ENCODE measurements at places on chromosomes 13 and 19. TPM values are rescaled to one million over a fixed set of nuclear protein-coding genes. Genes with fewer than 3 reads are reported as not detected.

The METTL21C gene
- not detected for total RNA-seq

The ICAM5 gene
- 0.34 TPM for total RNA-seq

The FCGBP gene
- total RNA-seq, result 2.3 TPM

The CEACAM8 gene
- total RNA-seq, result 0.10 TPM

The MIPEP gene
- 36.8 TPM for total RNA-seq

The GPR18 gene
- not detected for total RNA-seq

The ZNF45 gene
- total RNA-seq, result 7.2 TPM

The TPGS1 gene
- total RNA-seq, result 11.7 TPM

The ANGPTL8 gene
- total RNA-seq, result not detected

The AP2A1 gene
- 152 TPM for total RNA-seq

The NFIX gene
- 146 TPM for total RNA-seq

The FFAR1 gene
- total RNA-seq, result not detected

The DIS3 gene
- total RNA-seq, result 18.3 TPM

The CYP2F1 gene
- not detected for total RNA-seq

The ZSWIM9 gene
- 6.5 TPM for total RNA-seq

DNA sequence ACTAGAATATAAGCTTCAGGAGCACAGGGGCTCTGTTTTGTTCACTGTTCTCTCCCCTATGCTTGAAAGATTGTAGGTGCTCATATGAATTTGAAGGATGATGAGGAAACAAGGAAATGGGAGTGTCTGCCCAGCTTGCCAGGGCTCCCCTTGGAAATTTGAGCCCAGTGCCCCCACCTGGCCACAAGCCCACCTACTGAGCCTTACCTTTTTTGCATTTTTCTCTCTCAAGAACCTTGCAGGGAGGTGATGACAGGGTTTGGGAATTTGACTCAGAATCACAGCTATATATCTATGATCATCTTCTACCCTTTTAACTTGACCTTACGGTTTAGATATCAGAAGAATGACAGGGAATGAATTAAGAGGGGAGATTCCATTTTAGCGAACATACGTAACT lies 33.8 kb downstream of the SERP2 start:
- no peak for DNase-seq

DNA sequence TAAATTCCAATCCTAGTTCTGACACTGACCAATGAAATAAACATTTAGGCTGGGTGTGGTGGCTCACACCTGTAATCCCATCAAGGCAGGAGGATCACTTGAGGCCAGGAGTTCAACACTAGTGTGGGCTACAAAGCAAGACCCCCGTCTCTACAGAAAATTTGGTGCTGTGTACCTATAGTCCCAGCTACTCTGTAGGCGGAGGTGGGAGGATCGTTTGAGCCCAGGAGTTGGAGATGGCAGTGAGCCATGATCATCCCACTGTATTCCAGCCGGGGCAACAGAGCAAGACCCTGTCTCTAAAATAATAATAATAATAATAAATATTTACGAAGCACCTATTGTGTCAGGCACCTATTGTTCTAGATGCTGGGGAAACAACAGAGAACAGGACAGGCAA lies 6.7 kb downstream of the IRGQ start:
- no peak for DNase-seq

GRCh38 chr13:100100115-100100879 lies 11.4 kb downstream of the PCCA start:
- DNase-seq, result no peak

- DNase-seq, result peak; percentile 46
Measured at GRCh38 chr13:46603165-46603603, 50.2 kb downstream of the LRCH1 start.

- DNase-seq, result no peak
Measured at GRCh38 chr13:110685305-110686020, 20.5 kb downstream of the CARS2 start.

- no peak for DNase-seq
Measured at GRCh38 chr13:113355621-113356020, 8.3 kb downstream of the GRTP1 start.

DNA sequence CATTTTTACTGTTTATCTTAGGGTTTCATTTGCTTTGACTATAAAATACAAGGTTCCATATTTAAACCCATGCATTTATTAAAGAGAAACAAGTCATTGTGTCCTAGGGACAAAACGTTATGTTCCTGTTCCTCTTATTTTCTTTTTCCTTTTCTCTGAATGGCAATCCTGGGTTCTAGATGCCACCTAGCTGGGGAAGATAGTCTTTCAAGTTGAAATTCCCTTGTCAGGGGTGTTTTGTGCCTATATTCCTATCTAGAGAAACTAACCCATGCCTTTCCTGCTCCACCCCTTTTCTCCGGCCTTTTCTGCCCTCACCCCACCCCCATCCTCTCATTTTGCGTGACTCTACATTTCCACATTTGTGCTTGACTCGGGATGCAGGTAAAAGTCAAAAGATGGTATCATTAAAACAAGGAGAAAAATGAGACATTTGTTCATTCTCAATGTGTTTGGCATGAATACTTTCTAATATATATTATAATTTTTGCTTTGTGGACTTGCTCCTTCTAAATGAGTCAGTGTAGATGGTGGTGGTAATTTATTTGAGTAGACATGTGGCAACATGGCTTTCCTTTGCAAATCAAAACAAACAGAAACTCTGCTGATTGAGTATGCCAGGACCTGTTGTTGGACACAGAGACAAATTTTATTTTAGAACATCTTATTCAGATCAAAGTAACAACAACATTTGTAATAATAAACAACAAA lies 26.8 kb upstream of the STARD13 start:
- DNase-seq, result no peak

- DNase-seq, result peak; percentile 28
Measured at GRCh38 chr13:31045286-31046081, 113.0 kb downstream of the TEX26 start.

DNA sequence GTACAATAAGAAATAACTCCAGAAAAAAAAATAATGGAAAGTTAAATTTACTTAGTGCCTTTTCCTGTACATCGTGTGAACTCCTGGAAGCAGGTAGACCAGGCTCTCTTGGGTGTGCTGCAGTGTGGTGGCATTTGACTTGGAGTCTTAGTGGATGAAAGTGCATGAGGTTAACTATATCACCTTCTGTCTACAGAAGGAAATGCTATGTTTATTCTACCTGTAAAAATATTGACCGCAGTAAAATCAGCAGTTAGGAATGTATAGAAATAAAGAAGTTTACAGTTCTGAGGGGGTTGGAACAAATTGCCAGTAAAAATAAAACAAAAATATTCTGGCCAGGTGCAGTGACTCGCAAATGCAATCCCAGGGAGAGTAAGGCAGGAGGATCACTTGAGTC lies 722.1 kb downstream of the LIG4 start:
- no peak for DNase-seq

DNA sequence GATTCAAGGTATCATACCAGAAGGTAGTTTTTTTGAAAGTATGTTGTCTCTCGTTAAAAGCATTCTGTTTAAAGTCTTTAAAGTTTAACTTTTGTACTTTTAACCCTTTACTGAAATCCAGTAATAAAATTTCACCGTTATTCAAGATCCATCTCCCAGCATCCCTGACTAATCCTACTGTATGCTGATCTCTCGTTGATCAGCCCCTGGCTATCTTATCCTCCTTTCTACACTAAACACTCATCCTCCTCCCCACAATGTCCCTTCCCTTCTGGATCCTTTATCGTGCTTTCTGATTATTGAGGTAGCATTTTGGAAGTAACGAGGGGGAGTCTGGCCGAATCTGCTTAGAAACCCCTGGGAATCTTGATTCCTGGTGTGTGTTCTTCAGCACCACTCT lies 1.3 kb downstream of the TPP2 start:
- no peak for DNase-seq

- DNase-seq, result peak; percentile 11
Measured at GRCh38 chr19:15453091-15453578, 3.4 kb upstream of the WIZ start.

DNA sequence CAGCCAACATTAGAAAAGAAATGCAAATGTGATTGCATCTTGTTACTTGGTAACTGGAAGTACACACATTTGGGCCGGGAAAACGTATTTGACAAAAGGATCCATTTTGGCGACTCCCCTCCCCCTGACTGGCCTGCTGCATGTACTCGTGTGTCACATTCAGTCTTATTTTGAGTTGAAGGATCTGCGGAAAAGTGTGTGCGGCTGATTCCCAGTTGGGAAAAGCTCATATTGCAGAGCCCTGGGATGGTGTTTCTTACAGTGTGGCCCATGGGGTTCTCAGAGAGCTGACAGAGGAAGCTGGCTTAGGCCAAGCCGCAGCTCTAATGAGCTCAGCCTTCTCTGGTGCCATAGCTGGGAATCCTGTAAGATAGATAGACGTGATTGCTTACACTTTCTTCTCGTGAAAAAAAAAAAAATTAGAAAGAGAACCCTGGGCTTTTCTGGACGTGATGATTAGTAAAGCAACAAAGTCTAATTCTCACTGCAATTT lies 170.3 kb upstream of the ARGLU1 start:
- no peak for DNase-seq

- DNase-seq, result no peak
Measured at GRCh38 chr13:42458193-42458592, 115.8 kb upstream of the TNFSF11 start.

DNA sequence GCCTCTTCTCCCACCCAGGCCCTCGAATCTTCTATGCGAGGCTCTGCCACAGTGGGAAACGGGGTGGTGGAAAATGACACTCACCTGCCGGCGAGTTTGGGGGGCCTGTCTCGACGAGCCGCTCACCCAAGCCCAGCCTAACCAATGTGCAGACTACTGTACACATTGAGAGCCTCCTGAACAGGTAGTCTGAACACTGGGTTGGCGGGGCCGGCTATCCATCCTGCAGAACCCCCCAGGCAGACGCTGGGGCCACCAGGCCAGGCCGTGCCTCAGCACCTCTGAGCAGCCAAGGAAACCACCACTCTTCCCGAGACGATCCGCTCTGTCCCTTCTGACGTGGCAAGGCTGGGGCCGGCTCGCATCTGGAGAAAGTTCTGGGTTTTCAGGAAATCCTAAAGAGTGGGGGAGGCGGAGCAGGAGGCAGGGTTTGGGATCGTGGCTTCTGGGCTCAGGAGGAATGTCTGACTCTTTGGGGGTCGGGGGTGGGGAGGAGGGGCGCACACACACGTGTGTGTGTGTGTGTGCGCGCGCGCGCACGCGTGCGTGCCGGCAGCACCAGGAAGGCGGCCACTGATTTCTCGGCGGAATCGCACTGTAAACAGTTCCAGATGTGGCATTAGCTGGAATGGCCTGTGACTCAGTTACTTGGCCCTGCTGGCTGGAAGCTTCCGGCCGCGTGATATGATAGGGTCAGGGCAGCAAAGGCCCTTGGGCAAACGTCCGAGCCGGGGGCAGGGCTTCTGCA lies 18.5 kb downstream of the TMED1 start:
- peak; percentile 63 for DNase-seq

DNA sequence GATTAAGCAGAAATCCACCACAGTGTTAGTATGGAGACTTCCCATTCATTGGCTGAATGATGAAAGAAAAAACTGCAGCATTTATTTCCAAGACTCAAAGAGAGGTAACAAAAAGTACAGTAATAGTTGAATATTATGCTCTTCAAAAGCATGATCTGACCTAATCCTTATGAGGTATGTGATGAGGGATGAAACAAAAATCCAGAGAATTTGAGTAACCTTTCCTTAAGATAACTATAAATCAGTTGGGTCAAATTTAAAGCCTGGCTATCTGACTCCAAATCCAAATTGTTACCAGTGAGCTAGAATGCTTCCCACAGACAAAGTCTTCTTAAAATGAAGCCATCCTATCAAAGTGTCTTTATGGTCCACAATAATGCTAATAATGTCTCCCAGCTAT lies 38.1 kb downstream of the NUFIP1 start:
- DNase-seq, result no peak

DNA sequence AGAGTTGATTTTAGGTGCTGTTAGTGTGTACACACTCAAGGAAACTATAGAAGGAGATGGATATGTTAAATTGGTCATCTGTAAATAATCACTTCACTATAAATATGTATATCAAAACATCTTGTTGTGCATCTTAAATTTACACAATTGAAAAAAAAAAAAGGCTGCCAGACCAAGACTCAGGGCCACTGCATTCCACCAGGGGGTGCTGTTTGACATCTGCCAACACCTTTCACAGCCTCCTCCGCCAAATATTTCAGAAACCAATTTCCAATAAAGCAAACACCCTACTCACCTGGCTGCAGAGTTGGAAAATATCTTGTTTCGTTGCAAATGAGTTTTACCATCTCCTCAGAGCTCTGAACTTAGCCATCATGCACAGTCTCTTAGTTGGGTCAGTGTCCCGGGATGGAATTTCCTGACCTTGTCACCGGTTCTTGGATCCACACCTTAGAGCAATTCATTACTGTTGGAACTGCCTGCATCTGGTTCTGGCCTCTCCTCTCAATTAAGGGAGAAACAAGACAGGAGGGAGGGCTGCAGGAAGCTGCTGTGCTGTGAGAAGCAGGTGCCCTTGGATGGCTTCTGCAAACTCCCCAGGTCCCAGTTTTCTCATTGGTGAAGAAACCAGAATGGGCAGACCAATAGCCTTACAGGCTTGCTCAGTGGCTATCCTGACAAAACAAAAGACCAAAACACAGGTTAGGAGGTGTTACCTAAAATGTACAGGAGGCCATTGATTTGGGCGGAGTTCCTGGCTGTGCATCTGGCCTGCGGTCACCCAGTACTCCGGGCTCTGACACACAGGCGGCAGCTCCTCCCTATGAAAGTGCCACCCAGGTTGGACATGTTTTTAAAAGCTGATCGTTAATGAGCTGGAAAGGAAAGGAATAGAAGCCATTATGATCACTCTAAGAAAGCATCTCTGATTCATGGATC lies 746.6 kb downstream of the UQCRFS1 start:
- peak; percentile 72 for DNase-seq

GRCh38 chr13:29160862-29161261 lies 340.7 kb downstream of the MTUS2 start:
- no peak for DNase-seq
